ENCODE measurements at places on chromosomes 7 and 10. TPM values are rescaled to one million over a fixed set of nuclear protein-coding genes. Genes with fewer than 3 reads are reported as not detected.

The MYL7 gene
- not detected for total RNA-seq

The GPC2 gene
- total RNA-seq: 28.8 TPM

The RNF32 gene
- total RNA-seq: 10.7 TPM

The TWIST1 gene
- total RNA-seq: 24.9 TPM

The ZNF92 gene
- total RNA-seq: 24.9 TPM

Measured in camera-type eye (tissue), 1 donor.